A549 (cell line): ENCODE measurements at places on chromosomes 13 and 19. TPM values are rescaled to one million over a fixed set of nuclear protein-coding genes. Genes with fewer than 3 reads are reported as not detected.

DNA sequence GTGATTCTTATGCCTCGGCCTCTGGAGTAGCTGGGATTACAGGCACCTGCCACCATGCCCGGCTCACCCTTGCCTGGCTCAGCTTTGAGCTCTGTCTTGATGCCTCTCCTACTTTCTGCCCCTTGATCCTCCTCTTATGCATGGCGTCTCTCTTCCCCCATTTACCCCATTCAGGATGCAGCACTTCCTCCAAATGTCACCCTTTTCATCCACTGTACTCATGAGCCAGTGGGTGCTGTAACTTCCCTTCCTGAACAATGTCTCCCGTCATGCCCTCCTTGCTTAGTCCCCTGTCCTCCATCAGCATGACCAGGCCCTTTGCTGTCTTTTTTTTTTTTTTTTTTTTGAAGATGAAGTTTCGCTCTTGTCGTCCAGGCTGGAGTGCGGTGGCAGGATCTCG is 3.4 kb upstream of the SIGLEC9 start:
- no peak for DNase-seq

ZNF132 gene
- 0.05 to 0.13 TPM (median 0.09 TPM) in 3 replicates for polyA plus RNA-seq

ZNF681 gene
- 0.03 to 0.12 TPM (median 0.03 TPM) in 3 replicates for polyA plus RNA-seq

- peak; percentile 29 for DNase-seq
Observed at GRCh38 chr19:50695251-50696093, 24.1 kb downstream of the SHANK1 start.

PABPC3 gene
- polyA plus RNA-seq = 0.20 to 0.34 TPM (median 0.22 TPM) in 3 replicates

GRCh38 chr19:31057476-31057875 is 291.8 kb downstream of the TSHZ3 start:
- DNase-seq = no peak

EGLN2 gene
- polyA plus RNA-seq = 79.2 to 81.4 TPM (median 80.3 TPM) in 3 replicates

DNA sequence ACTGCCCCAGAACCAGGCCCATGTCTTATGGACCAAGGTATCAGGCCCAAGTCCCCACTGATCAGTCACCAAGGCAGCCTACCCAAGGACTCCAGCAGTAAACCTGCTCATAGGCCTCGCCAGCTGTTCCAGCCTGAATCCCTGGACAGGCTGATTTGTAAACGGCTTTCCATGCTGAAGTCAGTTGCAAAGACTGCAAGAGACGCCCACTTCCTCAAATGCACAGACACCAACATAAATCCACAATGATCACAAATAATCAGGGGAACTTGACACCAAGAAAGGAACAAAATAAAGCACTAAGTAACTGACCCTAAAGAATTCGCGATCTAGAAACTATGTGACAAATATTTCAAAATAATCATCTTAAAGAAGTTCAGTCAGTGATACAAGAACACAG is 75.2 kb downstream of the RXFP2 start:
- DNase-seq = no peak

DNA sequence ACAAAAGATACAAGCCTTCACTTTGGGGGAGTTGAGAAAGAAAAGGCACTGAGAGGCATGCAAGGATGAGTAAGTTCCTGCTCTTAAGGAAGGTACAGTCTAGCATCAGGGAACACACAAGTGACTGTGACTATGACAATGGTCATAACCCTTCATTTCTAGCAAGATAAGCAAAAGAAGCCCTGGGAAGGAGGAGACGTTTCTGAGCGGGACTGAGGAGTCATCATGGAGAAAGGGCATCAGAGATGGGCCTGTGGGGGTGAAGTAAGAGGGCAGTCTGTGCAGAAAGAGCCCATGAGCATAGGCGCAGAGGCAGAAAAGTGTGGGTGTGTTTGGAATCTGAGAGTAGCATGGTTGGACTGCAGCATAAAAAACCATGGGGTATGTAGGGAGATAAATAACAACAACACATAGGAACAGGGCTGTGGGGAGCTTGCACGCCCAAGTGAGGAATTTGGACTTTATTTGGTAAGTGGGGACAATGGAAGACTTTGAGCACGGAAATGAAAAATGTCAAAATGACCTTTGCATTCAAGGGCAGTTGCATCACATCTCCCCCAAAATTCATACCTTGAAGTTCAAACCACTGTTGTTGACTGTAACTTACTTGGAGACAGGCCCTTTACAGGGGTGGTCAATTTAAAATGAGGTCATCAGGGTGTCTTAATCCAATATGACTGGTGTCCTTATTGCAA is 86.7 kb downstream of the MBNL2 start:
- DNase-seq = peak; percentile 13

GRCh38 chr13:73058432-73058735 is 421 bp upstream of the KLF5 start:
- no peak for DNase-seq

KLK6 gene
- polyA plus RNA-seq = not detected in 3 replicates

TMEM86B gene
- polyA plus RNA-seq = 2.8 to 3.4 TPM (median 3.2 TPM) in 3 replicates

DNA sequence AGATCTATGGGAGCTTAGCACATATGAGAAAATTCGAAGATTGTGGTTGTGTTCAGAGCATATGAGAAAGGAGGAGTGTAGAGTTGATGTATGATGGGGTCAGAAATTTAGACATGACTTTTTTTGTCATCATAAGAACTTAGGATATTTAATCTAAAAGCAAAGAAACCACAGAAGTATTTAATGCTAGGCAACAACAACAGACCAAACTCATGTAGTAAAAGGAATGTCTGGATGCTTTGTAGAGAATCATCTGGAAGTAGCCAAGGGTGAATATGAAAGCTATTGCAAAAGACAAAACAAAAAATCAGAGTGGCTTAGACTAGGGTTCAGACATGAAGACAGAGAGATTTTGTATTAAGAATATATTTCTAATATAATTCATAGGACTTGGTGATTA is 190.3 kb downstream of the SLITRK1 start:
- no peak for DNase-seq
